Stimulated activated memory B cell treated with anti-CD40 and anti-IgM and Interleukin-4, amounts not matched to agents 10 μg/mL and 1 μg/mL and 100 μg/mL, for 72 hours (primary cell): ENCODE measurements at places on chromosomes 3 and 15.

- ATAC-seq: no peak
Observed at GRCh38 chr3:158509891-158510290, 61.1 kb upstream of the MLF1 start.

- no peak for ATAC-seq
Observed at GRCh38 chr3:39577541-39577940, 110.1 kb downstream of the MOBP start.

GRCh38 chr3:42593635-42594034 lies 3.0 kb downstream of the SS18L2 start:
- ATAC-seq: no peak

DNA sequence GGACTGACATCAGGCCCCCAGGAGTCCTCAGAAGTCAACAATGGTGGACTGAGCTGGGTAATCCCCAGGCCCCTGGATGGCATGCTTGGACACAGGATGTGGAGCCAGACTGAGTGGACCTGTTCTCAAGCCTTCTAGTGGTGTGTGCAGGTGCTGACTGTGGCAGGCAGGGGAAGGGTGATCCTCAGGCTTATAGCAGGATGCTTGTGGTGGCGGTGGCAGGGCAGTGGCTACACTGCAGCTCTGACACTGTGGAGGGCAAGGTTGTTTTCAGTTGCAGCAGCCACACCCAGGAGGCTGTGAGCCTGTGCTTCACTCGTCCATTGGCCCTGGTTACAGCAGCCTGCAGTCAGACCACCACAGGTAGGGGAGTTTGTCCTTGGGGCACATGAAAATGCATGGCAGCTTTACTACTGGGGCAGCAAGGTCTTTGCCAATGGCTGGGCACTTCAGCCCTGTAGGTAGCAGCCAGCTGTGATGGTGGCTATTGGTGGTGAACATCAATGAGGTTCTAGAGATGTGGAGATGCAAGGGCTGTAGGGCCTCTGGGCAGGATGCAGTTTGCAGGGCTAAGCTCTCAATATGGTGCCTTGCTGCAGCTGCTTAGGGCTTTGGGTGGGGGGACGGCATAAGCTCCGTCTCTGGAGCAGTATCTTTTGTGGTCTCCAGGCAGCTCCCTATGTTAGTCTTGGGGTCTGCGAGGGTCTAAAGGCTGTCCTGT lies 17.5 kb upstream of the MYO5A start:
- no peak for ATAC-seq

- peak; percentile 86 for ATAC-seq
Observed at GRCh38 chr3:185175370-185175987, 22.6 kb upstream of the C3orf70 start.

- ATAC-seq: no peak
Observed at GRCh38 chr15:82315519-82316246, 33.6 kb downstream of the GOLGA6L10 start.

DNA sequence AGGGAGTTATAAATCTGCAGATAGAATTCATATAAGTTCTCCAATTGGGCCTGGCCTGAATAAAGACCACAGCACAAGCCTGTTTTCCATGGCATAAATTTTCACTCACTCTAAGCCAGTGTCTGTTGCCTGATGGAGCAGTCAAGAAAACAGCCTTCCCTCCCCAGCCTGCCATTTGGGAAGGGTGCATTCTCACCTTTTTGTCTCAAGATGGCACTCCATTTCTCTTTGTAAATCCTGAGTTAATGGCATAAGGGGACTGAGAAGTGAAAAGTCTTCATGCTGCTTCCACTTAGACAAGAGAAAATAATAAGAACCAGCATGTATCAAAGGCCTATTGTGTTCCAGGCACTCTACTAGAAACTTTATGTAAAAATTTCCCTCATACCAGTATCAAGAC lies 115.6 kb upstream of the MANF start:
- no peak for ATAC-seq

DNA sequence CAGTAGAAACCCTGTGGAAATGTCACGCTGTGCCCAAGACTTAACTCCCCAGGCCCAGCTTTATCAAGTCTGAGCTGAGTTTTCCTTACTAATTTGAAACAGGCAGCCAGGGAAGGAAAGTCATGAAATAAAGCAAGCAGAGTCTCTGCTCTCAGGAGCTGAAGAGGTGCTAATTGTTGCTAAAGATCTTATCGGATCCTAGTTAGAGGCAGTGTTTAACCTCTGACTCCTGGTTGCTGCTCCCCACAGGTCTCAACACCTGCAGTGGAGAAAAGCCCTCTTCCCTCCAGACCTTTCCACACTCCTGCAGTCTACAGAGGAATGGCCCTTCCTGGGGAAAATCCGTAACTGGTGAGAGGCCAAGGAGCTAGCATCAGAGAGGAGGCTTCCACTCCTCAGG lies 628.2 kb downstream of the NTRK3 start:
- ATAC-seq: peak; percentile 12

- no peak for ATAC-seq
Observed at GRCh38 chr15:94671858-94672532, 440.6 kb downstream of the MCTP2 start.

DNA sequence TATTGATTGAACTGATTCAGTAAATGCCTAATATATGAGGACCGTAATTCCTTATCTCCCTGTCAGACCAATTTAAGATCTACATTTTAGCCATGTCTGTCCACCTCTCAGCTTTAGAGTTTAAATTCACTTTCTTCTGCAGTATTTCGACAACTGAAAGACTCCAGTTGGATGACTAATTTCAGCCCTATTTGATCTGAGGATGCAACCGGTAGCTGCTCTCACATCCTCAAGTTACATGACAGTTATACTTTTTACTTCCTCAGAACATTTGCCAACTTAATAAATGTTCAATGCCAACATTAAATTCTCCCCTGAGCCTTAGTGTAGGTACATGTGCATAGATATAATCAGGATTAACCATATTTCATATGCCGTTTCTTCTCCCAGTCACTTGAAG lies 2.5 kb upstream of the HHLA2 start:
- ATAC-seq: peak; percentile 84
